ENCODE measurements at places on chromosomes 11 and 22.

- no peak for DNase-seq
Measured at GRCh38 chr11:111913997-111914396, 1.5 kb downstream of the HSPB2 start.

- DNase-seq: no peak
Measured at GRCh38 chr22:40399621-40400020, 29.2 kb downstream of the SGSM3 start.

DNA sequence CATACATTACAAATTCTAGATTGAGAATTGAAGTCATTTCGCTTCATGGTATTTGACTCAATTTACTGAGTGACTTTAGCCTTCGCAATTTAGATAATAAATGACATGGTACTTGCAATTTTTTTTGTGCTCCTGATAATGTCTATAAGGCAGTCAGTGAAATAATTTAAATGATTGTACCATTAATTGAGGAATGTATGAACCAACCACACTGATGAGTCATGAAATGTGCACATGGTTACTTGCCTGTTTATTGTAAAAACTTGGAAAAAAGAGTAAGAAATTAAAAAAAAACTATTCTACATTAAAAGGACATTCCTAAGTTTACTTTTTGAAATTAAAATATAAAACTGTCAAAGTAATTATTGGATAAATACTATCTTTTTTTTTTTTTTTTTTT is 43.3 kb downstream of the DNAJC24 start:
- no peak for DNase-seq

DNA sequence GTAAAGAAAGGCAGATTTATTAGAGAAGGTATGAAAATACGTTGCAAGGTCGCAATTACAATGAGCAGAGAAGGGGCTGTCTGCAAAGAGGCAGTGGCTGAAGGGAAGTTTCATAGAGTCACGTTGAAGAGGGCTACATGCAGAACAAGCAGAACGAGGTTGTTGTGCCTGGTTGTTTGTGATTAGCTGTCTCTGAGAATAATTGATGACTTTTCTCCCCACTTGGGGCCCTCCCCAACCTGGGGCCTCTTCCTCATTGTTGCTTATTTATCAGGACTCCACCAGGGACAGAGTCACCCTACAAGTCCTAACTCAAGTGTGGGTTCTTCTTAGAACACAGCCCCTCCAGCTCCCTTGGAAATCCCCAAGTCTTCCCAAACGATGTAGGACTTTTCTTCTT is 29.1 kb downstream of the CSF2RB start:
- no peak for DNase-seq

GRCh38 chr11:35200811-35201341 is 61.9 kb downstream of the CD44 start:
- no peak for DNase-seq

DNA sequence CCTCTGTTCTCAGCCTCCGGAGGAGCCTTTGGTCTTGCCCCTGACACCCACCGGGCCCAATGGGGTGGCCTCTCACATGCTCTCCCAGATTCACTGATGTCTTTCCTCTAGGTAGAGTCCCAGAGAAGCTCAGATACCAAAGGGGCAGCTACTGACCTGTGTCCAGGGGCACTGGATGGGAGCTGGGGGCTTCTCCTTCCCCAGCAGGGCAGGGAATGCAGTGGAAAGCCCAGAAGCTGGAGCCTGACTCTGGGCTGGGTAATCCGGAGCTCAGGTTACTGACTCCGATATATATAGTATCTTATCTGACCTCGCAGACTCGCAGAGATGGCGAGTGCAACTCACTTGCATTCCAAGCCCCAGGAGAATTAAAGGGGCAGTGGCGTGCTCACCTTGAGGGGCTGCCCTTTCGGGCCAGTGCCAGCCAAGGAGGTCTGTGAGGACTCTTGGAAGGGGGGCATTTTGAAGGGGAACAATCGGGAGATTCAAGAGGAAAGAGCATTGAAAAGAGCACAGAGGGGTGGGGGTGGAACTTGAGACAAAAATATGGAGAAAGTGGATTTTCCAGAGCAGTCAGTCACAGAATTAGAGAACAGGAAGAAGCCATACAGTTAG is 2.5 kb downstream of the USP2 start:
- no peak for DNase-seq

GRCh38 chr11:11229647-11230046 is 123.4 kb downstream of the CSNK2A3 start:
- DNase-seq: no peak

- no peak for DNase-seq
Measured at GRCh38 chr11:15726893-15727519, 612.3 kb downstream of the INSC start.

- no peak for DNase-seq
Measured at GRCh38 chr11:13388741-13389140, 74.3 kb downstream of the BTBD10 start.

DNA sequence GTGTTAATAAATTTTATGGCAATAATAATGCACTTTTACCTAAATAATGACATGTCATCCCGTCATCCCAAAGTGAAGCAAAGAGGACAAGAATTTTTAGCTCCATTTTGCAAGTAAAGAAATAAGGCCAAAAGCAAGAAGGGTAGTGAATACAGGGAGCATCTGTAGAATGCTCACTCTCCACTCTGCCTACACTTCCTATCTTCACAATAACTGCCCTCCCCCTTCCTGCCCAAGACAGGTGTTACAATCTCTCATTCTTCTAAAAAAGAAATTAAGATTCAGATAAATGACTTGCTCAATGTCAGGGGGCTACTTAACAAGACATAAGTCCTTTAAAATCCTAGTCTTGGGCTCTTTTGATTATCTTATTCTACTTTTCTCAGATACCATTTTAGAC is 8.9 kb downstream of the RDX start:
- no peak for DNase-seq

- DNase-seq: no peak
Measured at GRCh38 chr22:22825213-22825593, 62.4 kb upstream of the IGLL5 start.

DNA sequence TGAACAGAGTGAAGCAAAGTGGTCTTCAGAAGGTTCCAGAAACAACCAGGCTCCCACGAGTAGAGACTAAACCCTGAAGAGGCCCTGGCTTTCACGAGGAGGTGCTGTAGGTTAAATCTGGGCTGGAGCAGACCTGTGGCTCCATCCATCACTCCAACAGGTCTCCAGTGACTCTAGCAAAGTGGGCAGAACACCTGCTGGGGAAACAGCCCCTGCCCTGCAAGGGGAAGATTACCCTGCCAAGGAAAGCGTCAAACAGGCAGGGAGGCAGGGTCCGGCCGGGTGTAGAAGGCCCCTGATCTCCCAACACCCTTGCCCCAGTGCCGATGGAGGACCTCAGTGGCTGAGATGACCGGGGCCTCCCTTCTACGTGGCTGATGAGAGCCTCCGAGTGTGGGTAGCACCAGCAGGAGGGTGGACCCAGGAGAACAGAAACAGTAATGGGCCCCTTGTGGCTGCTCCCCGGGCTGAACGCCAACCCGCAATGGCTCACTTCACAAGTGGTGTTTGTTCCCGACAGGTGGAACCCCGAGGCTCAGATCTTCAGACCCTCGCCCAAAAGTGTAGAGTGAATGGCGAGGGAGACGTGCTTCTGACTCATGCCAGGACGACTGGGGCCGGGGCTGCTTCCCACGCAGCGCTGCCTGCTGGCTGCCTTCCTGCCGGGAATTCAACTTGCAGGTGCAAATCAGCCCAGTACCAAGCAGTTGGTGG is 112.0 kb downstream of the SHANK2 start:
- DNase-seq: no peak

- DNase-seq: no peak
Measured at GRCh38 chr11:70272009-70272408, 1.5 kb downstream of the PPFIA1 start.

DNA sequence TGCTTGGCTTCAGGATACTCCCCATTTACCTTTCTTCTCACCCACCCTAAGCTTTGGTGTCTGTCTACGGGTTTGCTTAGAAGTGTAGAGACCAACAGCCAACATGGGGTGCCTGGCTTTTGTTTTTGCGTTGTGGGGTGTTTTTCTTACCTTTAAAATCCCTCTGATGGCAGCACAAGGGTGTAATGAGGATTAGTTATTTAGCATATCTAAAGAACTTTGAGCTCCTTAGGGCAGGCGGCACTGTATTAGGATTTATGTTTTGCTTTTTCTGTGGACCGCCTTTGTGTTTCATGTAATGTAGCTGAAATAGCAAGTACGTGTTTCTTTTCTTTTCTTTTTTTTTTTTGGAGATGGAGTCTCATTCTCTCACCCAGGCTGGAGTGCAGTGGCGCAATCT is 8.9 kb downstream of the AP2A2 start:
- no peak for DNase-seq

GRCh38 chr22:49402169-49402568 is 425.5 kb downstream of the BRD1 start:
- DNase-seq: no peak

DNA sequence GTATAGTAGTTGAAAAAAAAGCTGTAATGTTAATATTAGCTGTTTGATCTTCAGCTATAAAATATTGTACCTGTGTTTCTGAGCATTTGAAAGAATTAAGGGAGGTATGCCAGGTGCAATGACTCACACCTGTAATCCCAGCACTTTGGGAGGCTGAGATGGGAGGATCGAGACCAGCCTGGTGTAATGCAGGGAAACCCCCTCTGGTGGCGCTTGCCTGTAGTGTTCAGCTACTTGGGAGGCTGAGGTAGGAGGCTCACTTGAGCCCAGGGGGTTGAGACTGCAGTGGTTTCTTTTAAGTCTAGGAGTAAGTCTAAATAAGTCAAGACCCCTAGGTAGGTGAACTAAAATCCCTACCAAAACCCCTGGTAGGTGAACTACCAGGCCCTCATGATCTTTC is 37.1 kb downstream of the TAF1D start:
- no peak for DNase-seq

DNA sequence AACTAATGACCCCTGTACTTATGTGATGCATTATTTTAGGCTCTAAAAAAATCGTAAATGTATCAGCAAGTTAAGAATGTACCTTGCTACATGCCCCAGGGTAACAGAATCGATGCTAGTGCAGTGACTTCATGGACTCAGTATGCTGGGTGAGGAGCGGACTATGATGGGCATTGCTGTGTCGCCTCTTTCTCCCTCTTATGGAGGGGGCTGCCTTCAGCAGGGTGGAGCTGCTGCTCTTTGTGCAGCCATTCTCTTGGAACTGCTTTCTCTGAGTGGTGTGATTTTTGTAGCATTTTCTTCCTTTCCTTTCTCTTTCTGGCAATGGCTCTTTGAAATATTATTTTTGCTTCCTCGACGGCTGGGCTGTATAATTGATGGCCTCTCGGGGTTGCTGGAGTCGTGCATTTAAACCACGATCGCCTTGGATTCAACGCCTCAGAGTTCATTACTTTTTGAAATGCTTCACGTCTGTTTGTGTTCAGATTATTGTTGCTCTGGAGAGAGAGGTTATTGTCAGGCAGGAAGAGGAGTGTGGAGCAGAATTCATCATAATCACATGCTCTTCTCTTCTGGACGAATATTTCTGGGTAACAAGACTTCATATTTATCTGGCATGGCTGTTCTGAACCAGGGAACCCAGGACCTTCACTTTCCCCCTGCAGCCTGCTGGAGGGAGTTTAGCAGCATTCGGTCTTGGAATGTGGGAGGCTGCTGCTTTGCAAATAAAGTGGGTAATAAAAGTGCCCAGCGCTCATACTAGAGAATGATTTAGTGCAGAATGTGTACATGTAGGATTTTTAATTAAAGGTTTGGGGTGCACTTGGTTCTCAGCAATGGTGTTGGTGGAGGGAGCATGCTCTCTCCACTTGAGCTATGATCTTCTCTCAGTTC is 804.2 kb downstream of the NTM start:
- DNase-seq: no peak

DNA sequence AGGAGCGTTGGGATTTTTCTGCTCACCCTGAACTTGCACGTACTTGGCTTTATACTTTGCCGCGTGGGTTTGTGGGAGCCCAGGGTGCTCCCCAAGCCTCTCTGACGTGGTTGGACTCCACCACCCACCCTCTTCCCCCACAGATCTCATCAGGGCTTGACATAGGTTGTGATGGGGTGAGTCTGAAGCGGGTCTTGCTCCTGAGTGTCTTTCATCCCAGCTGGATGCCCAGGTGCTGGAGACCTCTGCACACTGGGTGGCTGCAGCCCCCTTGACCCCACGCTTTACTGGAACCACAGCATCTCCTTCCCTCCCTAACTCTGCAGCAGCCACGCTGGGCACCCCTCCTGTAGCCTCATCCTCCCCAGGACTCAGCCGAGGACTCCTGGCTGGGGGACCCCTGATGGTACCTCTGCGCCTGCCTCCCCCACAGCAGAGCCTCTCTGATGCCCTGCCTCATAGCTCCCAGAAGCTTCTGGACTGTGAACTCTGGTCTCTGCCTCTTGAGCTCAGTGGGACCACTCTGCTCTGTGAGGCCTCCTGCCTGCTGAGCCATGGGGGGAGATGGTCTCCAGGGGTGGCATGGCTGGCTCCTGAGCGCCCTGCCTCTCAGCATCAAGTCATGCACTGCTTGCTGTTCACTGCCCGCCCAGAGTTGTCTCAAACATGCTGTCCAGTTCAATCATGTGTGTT is 45.2 kb downstream of the MYEOV start:
- DNase-seq: no peak

GRCh38 chr22:46300491-46300890 is 3.8 kb downstream of the GTSE1 start:
- DNase-seq: no peak

- no peak for DNase-seq
Measured at GRCh38 chr22:22591348-22592299, 32.6 kb upstream of the PRAME start.

DNA sequence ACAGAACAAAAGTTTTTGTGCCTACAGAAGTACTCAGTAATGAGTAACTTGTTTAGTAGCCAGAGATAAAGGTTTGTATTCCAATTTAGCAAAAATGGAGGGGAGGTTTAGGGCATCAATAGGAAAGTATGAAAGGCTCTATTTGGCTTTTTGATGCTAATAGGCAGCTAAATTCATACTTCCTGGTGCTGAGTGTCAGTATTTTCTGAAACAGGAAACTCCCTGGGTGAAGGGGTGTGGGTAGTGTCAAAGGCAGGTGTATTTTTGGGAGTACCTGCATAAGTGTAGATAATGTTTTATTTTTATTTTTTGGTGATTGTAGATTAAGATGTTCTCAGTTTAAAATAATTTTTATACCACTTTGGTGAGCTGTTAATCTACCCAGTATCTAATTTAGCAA is 29.3 kb upstream of the MMP7 start:
- no peak for DNase-seq

GRCh38 chr11:15683528-15683927 is 568.8 kb downstream of the INSC start:
- no peak for DNase-seq

- DNase-seq: peak; percentile 39
Measured at GRCh38 chr22:36409911-36410756, 22.4 kb upstream of the MYH9 start.
